ENCODE measurements at places on chromosomes 6 and 20. TPM values are rescaled to one million over a fixed set of nuclear protein-coding genes. Genes with fewer than 3 reads are reported as not detected.

- no peak overlapping the region for H3K4me3 ChIP-seq
- no peaks in the 10 kb centered on the region for H3K27me3 ChIP-seq
- no peak for DNase-seq
- H3K27ac ChIP-seq, result no peak overlapping the region
- H3K36me3 ChIP-seq, result no peaks in the 10 kb centered on the region
These were observed 19.0 kb downstream of the PACSIN1 start for GRCh38 chr6:34484899-34485298.

GRCh38 chr20:49899541-49900383, 15.6 kb downstream of the SPATA2 start:
- no peaks in the 10 kb centered on the region for H3K4me1 ChIP-seq
- peaks cover 15% of the 10 kb centered on the region for H3K36me3 ChIP-seq
- no peak overlapping the region for H3K4me3 ChIP-seq
- no peak for DNase-seq
- H3K27me3 ChIP-seq, result no peaks in the 10 kb centered on the region
- no peak overlapping the region for H3K27ac ChIP-seq

DNA sequence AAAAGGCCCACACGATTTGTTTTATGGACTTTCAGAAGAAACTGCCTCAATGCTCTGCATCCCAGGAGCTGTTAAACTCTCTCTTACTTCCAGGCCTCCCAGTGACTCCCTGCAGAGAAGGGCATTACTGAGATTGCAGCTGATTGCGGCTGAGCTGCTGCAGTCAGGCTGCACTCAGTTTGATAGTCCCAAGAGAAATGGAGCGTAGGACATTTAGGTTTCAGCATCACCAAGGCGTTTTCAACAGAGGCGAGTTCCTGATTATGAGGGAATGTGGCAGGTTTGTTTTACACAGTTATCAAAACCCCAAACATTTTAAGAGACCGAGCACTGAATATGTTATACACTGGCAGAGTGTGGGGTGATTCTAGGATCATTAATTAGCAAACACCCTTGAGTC, 145.6 kb downstream of the TBX18 start:
- no peak for DNase-seq
- H3K4me3 ChIP-seq, result no peak overlapping the region
- peak overlapping the region; percentile 90 for H3K27ac ChIP-seq
- H3K4me1 ChIP-seq, result peaks cover 12% of the 10 kb centered on the region
- H3K27me3 ChIP-seq, result no peaks in the 10 kb centered on the region
- no peaks in the 10 kb centered on the region for H3K36me3 ChIP-seq

DNA sequence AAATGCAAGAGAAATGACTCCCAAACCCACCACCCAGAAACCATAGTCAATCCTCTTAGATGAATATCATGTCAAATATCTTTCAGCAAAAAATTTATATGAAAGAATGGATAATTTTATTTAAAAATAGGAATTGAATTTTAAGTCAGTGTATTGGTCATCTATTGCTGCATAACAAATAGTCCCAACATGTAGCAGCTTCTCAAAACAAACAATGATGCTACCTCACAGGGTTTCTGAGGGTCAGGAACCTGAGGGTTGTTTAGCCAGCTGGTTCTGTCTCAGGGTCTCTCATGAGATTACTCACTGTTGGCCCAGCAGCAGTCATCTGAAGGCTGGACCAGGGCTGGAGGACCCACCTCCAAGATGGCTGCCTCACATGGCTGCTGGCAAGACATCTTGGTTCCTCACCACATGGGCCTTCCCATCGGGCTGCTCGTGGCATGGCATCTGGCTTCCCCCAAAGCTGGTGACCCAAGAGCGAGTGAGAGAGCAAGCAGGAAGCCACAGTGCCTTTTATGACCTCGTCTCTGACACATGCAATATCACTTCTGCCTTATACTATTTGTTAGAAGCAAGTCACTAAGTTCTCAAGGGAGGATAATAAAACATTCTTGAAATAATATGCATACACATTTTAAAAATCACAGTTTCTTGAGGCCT, 36.3 kb downstream of the BANF2 start:
- no peaks in the 10 kb centered on the region for H3K4me1 ChIP-seq
- no peak for DNase-seq
- no peaks in the 10 kb centered on the region for H3K36me3 ChIP-seq
- no peaks in the 10 kb centered on the region for H3K27me3 ChIP-seq
- H3K27ac ChIP-seq, result no peak overlapping the region

- DNase-seq, result no peak
- H3K36me3 ChIP-seq, result no peaks in the 10 kb centered on the region
- H3K4me3 ChIP-seq, result no peak overlapping the region
- H3K4me1 ChIP-seq, result no peaks in the 10 kb centered on the region
- no peak overlapping the region for H3K27ac ChIP-seq
These were observed 54.8 kb downstream of the OPN5 start for GRCh38 chr6:47836639-47837038.

- H3K4me3 ChIP-seq, result no peak overlapping the region
- peaks cover 3% of the 10 kb centered on the region for H3K4me1 ChIP-seq
- peak overlapping the region; percentile 48 for H3K27ac ChIP-seq
- H3K36me3 ChIP-seq, result peaks cover 4% of the 10 kb centered on the region
- DNase-seq, result no peak
These were observed 18.0 kb downstream of the DYNLT1 start for GRCh38 chr6:158626360-158627167.

DNA sequence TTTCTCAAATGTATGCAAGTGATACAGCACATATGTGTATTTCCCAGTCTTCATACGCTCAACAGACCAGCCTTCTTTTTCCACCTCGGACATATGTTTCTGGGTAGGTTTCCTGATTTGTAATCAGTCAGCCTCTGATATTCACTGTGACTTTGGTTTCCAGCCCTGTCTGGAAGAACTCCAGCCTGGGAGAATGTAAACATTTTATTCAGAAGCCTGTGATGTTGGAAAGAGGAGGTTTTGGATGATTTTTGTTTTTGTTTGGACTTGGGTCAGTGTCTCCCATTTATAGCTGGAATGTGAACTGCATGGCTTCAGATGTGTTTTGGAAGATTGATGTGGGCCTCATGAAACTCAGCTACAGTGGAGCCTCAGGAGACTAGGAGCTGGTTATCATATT, 172.2 kb upstream of the CENPW start:
- H3K27ac ChIP-seq, result no peak overlapping the region
- DNase-seq, result no peak
- H3K36me3 ChIP-seq, result no peaks in the 10 kb centered on the region
- no peak overlapping the region for H3K4me3 ChIP-seq

- peak overlapping the region; percentile 44 for H3K27ac ChIP-seq
- no peaks in the 10 kb centered on the region for H3K27me3 ChIP-seq
- no peak for DNase-seq
- no peak overlapping the region for H3K4me3 ChIP-seq
These were observed 14.9 kb downstream of the THBS2 start for GRCh38 chr6:169238766-169239165.

- no peak for DNase-seq
- no peak overlapping the region for H3K27ac ChIP-seq
- H3K4me1 ChIP-seq, result no peaks in the 10 kb centered on the region
- H3K4me3 ChIP-seq, result no peak overlapping the region
These were observed 2.0 kb downstream of the QRSL1 start for GRCh38 chr6:106631346-106631745.

- H3K4me3 ChIP-seq, result no peak overlapping the region
- H3K27ac ChIP-seq, result no peak overlapping the region
- no peaks in the 10 kb centered on the region for H3K4me1 ChIP-seq
- H3K36me3 ChIP-seq, result no peaks in the 10 kb centered on the region
These were observed 54.7 kb upstream of the GGTLC1 start for GRCh38 chr20:24043294-24043693.

- no peak overlapping the region for H3K4me3 ChIP-seq
- no peaks in the 10 kb centered on the region for H3K4me1 ChIP-seq
- H3K36me3 ChIP-seq, result no peaks in the 10 kb centered on the region
- H3K27me3 ChIP-seq, result no peaks in the 10 kb centered on the region
- no peak overlapping the region for H3K27ac ChIP-seq
These were observed 34.6 kb upstream of the ADGRF1 start for GRCh38 chr6:47076422-47077344.

GRCh38 chr20:49712996-49713752, 504 bp downstream of the B4GALT5 start:
- peak; percentile 71 for DNase-seq
- H3K4me1 ChIP-seq, result no peaks in the 10 kb centered on the region
- H3K27ac ChIP-seq, result peak overlapping the region; percentile 88
- H3K4me3 ChIP-seq, result peak overlapping the region; percentile 95
- H3K36me3 ChIP-seq, result no peaks in the 10 kb centered on the region

GRCh38 chr20:41306061-41306727, 11.3 kb downstream of the ZHX3 start:
- no peaks in the 10 kb centered on the region for H3K36me3 ChIP-seq
- no peaks in the 10 kb centered on the region for H3K27me3 ChIP-seq

GRCh38 chr20:362271-363254, 15.7 kb downstream of the NRSN2 start:
- H3K4me1 ChIP-seq, result peaks cover 2% of the 10 kb centered on the region
- peak; percentile 64 for DNase-seq
- no peaks in the 10 kb centered on the region for H3K27me3 ChIP-seq
- H3K36me3 ChIP-seq, result no peaks in the 10 kb centered on the region
- no peak overlapping the region for H3K27ac ChIP-seq

- no peak overlapping the region for H3K27ac ChIP-seq
- no peaks in the 10 kb centered on the region for H3K4me1 ChIP-seq
- no peaks in the 10 kb centered on the region for H3K27me3 ChIP-seq
- no peak for DNase-seq
- no peak overlapping the region for H3K4me3 ChIP-seq
These were observed 2.4 kb upstream of the MAN1A1 start for GRCh38 chr6:119352001-119352400.

DNA sequence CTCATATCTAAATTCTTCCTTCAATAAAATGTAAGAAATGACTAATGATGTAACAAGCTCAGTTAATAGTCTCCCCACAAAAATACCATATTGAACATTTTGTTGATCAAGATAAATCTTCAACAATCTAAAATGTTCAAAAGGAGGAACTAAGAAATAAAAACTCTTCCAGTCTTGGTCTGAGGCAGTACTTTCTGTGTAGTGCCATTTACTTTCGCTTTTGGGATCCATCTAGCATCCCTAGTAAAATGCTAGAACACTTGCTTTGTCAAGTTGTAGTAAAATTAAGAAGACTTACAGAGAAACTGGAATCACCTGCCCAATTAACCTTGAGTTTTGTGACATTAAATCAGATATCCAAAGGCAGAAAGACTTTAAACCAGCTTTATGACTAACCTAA, 246.4 kb downstream of the KHDRBS2 start:
- H3K4me1 ChIP-seq, result no peaks in the 10 kb centered on the region
- no peaks in the 10 kb centered on the region for H3K36me3 ChIP-seq
- H3K27me3 ChIP-seq, result no peaks in the 10 kb centered on the region
- no peak overlapping the region for H3K27ac ChIP-seq
- no peak overlapping the region for H3K4me3 ChIP-seq

- H3K27me3 ChIP-seq, result no peaks in the 10 kb centered on the region
- H3K4me3 ChIP-seq, result no peak overlapping the region
- no peak overlapping the region for H3K27ac ChIP-seq
These were observed 336.8 kb downstream of the RFPL4B start for GRCh38 chr6:112683926-112684325.

- no peaks in the 10 kb centered on the region for H3K4me1 ChIP-seq
- no peak overlapping the region for H3K4me3 ChIP-seq
- no peak overlapping the region for H3K27ac ChIP-seq
- no peak for DNase-seq
These were observed 172.4 kb downstream of the PLCB4 start for GRCh38 chr20:9241232-9241692.

DNA sequence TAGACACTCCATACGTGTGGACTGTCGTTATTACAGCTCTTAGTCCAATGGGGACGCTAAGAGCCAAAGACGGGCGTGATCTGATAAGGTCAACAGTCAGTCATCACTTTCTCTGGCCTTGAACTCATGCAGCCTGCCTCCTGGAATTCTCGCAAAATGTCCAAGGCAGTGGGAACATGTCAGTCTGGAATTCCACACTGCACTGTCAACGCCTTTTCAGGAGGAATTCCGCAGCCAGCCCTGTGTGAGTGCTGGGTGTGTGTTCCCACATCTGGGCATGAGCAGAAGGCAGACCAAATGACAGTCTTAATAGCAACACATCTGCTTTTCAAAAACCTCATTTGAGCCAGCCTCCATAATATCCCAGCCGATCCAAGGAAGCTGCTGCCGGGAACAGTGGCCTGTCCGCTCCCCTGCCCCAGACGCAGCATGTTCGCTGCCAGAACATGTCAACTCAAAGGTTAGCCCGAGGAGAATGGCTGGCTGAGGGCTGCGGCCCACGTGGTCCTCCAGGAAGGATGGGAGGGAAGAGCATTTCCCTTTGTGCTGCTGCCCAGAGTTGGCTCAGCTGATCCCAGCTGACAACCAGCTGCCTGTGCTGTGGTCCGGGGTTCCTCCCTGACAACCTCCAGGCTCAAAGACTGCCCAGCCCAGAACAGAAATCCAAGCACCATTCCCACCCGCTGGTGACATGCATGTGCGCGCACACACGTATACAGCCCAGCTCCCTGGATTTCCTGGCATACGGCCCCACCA, 103.1 kb downstream of the SULF2 start:
- no peak for DNase-seq
- H3K4me3 ChIP-seq, result no peak overlapping the region
- H3K36me3 ChIP-seq, result peaks cover 8% of the 10 kb centered on the region

GRCh38 chr6:150072201-150072600, 3.3 kb upstream of the ULBP3 start:
- peak; percentile 70 for DNase-seq
- no peak overlapping the region for H3K27ac ChIP-seq
- no peak overlapping the region for H3K4me3 ChIP-seq
- no peaks in the 10 kb centered on the region for H3K36me3 ChIP-seq
- H3K27me3 ChIP-seq, result no peaks in the 10 kb centered on the region

GRCh38 chr20:45405571-45406259, 2.4 kb upstream of the DBNDD2 start:
- H3K27ac ChIP-seq, result peak overlapping the region; percentile 95
- peaks cover 9% of the 10 kb centered on the region for H3K4me1 ChIP-seq
- H3K4me3 ChIP-seq, result peak overlapping the region; percentile 81

Gene SRSF3
- 94.7 TPM for total RNA-seq

Gene CST1
- not detected for total RNA-seq

Gene ZNF334
- not detected for total RNA-seq

Gene FAM83D
- total RNA-seq, result 0.53 TPM

Gene TTBK1
- total RNA-seq, result not detected

Gene TRAM2
- total RNA-seq, result 32.6 TPM

Gene HACE1
- total RNA-seq, result 7.7 TPM

Gene IMPG1
- not detected for total RNA-seq

Gene RGS17
- total RNA-seq, result not detected

Gene CAP2
- total RNA-seq, result 7.1 TPM

Gene SYTL3
- 4.7 TPM for total RNA-seq

Gene ZKSCAN4
- 3.1 TPM for total RNA-seq

Gene CASS4
- 11.2 TPM for total RNA-seq

Gene PAX1
- not detected for total RNA-seq

Gene KCNK15
- 62.6 TPM for total RNA-seq
